Epithelial cell of umbilical artery (primary cell): ENCODE measurements at places on chromosomes 13 and 19. TPM values are rescaled to one million over a fixed set of nuclear protein-coding genes. Genes with fewer than 3 reads are reported as not detected.

The ACTL9 gene
- total RNA-seq = not detected in 2 replicates

The ZNF763 gene
- under 0.01 TPM in 1 of 2 replicates, not detected in the other for total RNA-seq

The PLK5 gene
- total RNA-seq = not detected in 2 replicates

The TPTE2 gene
- not detected in 2 replicates for total RNA-seq

The AP2S1 gene
- total RNA-seq = 153 and 219 TPM in 2 replicates

The PODNL1 gene
- under 0.01 TPM in 1 of 2 replicates, not detected in the other for total RNA-seq
